ENCODE measurements at places on chromosomes 13 and 19.
A peak's percentile ranks its signal among the peaks of the same experiment; 100 is the strongest.

GRCh38 chr13:45133396-45134118 is 13.2 kb downstream of the GTF2F2 start:
- peak; percentile 51 for DNase-seq

DNA sequence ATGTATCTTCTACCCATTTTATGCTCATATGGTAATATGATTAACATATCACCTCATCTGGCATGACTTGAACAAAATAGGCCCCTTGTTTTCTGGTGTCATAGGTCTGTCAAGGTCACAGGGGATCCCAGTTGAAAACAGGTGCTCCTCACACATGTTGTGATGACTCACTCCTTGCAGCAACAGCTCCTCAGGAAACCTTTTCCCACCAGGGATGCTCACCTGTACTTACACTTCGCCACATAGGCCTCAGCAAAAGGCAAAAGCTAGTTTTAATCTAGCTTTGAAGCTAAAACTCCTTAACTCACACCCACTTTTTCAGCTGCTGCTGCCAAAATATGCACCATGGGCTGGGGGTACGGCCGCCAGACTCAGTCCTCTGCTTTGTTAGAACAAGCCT is 110.0 kb upstream of the SOX21 start:
- DNase-seq, result no peak

- no peak for DNase-seq
These were observed 25.5 kb upstream of the NAXD start for GRCh38 chr13:110589793-110590390.

DNA sequence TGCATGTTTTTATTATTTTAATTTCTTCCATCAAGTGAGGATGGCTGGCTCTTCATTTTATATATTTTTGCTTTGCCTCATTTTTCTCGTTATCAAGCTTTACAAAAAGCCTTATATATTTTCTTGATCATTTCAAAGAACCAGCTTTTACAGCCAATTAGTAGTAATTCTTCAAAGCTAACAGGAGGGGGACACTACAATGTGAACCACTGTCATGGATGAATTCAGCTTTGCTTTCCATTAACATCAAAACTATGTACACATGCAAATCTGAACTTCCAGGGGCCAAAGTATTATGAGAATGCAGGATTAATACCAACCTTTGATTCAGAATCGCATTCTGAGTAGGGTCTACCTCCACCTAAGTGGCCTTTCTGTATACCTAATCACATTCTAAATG is 11.1 kb downstream of the UQCRFS1 start:
- no peak for DNase-seq

Measured in amniotic epithelial cell (primary cell).